ENCODE measurements at places on chromosomes 2 and 18.

DNA sequence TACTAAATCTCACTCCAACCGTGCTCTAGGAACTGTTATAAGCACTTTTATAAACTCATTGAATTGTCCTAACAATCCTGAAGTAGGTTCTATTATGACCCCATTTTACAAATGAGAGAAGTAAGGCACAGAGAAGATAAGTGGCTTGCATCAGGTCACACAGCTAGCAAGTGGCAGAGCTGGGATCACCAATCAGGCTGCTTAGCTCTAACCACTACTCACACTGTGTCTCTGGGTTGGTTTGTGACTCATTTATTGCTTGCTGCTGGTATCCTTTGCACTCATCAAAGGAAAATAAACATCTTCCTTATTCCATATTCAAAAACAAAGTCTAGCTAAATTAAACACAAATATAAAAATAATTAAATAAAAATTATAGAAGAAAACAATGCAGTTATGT, 42.5 kb upstream of the IL1R2 start:
- DNase-seq = no peak

GRCh38 chr18:48529796-48530195, 9.0 kb upstream of the CTIF start:
- no peak for DNase-seq

GRCh38 chr2:187354661-187355060, 93.4 kb downstream of the CALCRL start:
- no peak for DNase-seq

- DNase-seq = no peak
Observed at GRCh38 chr2:232299084-232299483, 79.5 kb upstream of the ALPP start.

DNA sequence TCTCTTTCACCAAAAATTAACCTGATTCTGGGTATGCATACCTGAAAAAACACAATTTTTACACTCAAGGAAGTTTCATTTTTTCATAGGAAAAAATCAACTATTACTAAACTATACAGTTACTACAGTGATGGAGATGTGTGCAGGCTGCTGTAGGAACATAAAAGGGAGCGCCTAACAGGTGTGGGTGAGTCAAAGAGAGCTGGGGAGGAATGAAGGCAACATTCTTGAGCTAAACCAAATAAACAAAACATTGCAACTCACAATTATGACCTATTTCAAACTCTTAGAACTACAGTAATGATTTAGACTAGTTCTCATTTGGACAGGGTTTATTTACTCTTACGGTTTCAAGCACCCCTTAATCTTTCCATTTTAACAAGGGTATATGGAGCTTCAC, 13.4 kb upstream of the CLASP1 start:
- DNase-seq = no peak

- no peak for DNase-seq
Observed at GRCh38 chr18:13445241-13445897, 226.8 kb downstream of the LDLRAD4 start.

- no peak for DNase-seq
Observed at GRCh38 chr18:8667846-8668245, 37.5 kb upstream of the MTCL1 start.
